A549 (cell line): ENCODE measurements at places on chromosomes 16 and 17.

DNA sequence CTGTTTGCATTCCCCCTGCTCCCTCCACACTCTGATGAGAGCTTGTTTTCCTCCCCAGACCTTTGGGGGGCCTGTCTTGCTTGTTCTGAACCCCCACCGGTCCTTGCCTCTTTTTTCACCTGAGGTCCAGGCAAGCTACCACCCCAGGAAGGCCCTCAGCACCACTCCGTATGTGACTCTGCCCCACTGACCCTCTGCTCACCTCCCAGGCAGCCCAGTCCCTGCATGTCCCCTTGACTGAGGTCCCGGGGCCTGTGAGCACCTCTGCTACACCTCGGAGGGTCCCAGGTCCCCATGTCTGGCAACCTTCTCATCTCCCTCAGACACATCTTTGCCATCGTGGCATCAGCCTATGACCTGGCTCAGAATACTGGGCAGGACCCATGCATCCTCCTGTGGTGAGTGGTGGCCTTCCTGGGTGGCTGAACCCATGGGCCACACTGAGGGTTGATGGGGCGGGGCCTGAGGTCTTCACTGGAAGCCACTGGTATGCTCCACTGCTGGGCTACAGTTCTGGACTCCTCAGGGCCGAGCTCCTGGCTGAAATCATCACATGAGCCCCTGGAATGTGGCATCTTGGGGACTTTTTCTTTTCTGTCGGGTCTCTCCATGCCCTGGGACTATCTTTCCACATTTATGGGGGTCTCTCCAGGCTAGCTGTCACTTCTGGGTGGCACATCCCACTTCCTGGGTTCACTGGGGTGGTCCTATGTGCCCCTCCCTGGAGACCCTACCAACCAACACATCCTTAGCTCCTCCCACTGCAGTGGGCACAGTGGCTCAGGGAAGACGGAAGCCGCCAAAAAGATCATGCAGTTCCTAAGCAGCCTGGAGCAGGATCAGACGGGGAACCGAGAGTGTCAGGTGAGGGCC is 3.5 kb downstream of the MYO15B start:
- no peak for DNase-seq

GRCh38 chr17:72457712-72458111 is 336.9 kb downstream of the SOX9 start:
- no peak for DNase-seq

DNA sequence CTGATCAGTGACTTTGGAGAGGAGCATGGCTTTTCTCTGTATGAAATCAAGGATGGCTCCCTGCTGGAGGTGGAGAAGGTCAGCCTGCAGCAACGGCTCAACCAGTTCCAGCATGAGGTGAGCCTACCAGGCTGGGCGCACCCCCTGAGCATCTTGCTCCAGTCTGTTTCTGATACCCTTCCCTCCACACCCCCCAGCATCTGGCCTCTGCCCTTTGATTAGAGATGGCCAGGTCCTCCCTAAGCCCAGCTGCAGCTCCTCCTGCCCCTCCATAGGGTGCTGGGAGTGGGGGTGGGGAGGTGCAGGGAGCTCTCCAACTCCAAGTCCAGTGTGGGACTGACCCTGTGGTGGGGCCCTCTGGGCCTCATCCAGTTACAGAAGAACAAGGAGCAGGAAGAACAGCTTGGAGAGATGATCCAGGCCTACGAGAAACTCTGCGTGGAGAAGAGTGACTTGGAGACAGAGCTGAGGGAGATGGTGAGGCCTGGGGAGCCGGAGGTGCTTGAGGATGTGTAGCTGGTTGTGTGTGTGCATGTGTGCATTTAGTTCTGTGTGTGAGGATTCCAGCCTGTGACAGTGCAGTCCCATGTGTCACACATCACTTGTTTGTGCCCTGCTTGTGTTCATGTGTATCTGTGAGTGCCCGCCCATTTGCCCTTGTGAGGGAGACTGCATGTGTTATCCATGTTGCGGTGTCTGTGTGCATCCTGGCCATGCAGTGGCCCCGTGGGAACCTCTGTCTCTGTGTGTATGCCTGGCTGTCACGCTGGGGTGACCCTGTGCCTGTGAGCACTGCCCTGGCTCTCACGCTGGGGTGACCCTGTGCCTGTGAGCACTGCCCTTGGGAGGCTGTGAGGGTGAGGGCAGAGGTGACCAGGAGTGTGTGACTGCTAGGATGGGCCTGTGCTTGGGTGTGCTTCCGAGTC is 3.0 kb downstream of the TBKBP1 start:
- DNase-seq = no peak

GRCh38 chr16:89320782-89321501 is 103.4 kb downstream of the ZNF778 start:
- peak; percentile 56 for DNase-seq

- DNase-seq = no peak
These were observed 62.4 kb upstream of the TBX2 start for GRCh38 chr17:61337290-61337689.

DNA sequence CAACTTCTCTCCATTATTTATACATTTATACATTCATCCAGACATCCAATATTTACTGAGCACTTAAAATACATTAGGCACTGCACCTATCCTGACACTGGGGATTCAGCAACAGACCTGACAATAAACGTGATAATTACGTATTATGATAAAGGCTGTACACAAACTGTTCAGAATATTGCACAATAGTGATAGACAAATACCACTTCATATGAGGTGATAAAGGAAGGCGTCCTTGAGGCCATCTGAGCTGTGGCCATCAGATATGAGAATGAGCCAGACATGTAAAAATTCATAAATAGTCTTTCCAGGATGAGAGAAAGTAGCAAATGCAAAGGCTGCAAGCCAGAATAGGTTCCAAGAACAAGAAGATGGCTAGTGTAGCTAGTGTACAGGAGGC is 8.6 kb downstream of the USP32 start:
- DNase-seq = no peak

- no peak for DNase-seq
These were observed 195.1 kb downstream of the IRF8 start for GRCh38 chr16:86093801-86094750.

- DNase-seq = peak; percentile 66
These were observed 46.1 kb upstream of the BPTF start for GRCh38 chr17:67779098-67779672.

DNA sequence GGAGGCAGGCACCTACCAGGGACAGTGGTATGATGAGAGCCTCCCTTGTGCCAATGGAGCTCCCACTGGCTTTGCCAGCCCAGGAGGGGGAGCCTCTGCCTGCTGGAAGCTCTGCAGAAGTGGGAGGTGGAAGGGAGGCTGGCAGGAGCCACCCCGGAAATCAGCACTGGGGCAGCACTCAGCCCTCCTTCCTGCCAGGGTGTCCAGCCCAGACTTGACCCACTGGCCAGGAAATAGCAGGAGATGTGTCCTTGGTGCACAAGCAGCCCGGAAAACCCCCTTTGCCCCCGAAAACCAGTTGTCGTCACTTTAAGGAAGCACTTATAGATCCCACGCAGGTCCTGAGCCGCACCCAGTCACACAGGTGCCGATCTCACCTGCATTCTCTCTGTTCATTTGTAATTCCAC is 49.3 kb upstream of the CACNG4 start:
- DNase-seq = peak; percentile 64

DNA sequence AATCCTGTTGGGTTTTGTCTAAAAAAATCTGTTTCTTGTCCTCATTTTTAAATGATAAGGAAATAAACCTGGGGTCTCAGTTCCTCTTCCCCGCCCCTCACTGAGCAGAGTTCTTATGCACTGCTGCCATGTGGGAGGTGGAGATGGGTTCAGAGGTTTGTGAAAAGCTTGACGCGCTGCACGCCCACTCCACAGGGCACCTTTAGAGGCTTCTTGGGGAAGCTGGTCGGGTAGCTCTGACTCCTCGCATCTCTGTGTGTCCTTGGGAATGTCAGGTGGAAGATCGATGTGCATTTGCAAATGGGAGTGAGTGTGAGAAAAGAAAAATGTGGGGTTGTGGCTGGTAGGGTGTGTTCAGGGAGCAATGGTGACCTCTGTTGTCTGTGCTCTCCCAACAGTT is 4.7 kb upstream of the ZNHIT3 start:
- DNase-seq = no peak

- DNase-seq = no peak
These were observed 12.3 kb downstream of the GPT2 start for GRCh38 chr16:46896314-46896968.

- DNase-seq = peak; percentile 22
These were observed 38.4 kb downstream of the PTRH2 start for GRCh38 chr17:59668816-59669215.

DNA sequence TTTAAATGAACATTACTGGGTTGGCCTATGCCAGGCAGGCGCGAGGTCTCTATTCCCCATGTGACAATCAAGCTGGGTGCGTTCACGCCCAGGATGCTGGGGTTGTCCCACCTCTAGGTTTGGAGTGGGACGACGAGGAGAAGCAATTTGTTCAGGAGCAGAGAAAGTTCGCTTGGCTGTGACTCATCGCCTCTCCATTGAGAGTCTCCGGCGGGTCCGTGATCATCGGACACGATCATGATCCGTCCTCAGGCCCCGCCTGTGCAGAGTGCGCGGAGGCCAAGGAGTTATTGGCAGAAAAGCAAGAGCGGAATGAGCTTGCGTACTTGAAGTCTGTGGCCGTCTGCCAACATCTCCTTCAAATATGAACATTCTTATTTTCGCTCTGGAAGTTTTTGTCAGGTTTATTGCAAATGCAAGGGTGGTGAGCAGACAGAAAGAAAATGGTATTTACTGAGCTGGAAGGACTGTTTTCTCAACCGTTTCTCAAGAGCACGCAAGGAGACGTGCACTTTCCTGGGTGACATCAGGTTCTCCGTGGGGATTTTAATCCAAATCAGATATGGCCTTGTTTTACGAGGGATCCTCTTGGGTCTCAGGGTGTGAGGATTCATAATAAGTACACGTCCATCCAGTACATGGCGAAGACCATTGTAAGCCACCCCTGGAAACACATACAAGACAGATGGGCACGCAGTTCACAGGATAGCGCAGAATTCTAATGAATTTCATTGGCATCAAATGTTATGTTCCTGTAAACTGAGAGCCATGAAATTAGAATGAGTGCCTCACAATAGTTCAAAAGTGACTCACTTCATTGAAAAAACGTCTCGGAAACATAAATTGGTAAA is 70.1 kb upstream of the CREBBP start:
- DNase-seq = no peak

DNA sequence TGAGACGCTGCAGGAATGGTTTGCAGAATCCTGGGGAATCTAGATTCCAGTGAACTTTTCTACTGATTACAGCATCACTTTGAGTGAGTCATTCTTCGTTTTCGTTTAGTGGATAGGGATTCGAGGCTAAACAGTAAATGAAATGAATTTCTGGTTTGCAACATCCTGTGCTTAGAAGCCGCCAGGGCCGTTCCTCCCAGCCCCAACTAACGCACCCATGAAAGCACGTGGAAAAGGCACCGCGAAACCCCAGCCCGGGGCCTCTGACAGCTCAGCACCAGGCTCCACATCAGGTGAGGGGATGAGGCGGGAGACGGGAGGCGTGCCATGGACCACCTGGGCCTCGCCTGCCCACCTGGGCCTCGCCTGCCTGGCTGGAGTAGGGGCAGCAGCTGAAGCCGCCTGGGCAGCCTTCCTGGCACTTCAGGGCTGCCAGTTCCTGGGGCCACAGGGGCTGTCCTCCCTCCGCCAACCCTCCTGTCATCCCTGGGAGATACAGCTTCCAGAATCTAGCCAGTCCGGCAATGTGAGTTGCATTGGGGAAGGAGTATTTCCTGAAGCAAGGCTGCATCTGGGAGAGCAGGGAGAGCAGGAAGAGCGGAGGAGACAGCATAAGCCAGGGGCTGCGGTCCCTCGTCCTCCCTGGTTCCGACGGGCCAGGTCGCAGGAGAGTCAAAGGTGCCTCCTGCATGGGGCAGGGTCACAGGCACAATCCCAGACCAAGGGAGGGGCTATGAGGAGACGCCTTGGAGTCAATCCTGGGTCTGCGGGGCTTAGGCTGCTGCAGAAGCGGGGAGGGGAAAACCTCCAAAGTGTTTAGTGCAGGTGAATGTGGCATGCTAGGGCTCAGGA is 78.4 kb downstream of the RPH3AL start:
- no peak for DNase-seq
